ENCODE measurements at places on chromosomes 2 and 18.

GRCh38 chr18:45342166-45342565 lies 273.1 kb upstream of the SLC14A2 start:
- no peak for DNase-seq

GRCh38 chr18:29259838-29260237 lies 1082.9 kb upstream of the CDH2 start:
- no peak for DNase-seq

GRCh38 chr2:80393991-80394390 lies 89.4 kb upstream of the LRRTM1 start:
- DNase-seq: no peak

- DNase-seq: no peak
Measured at GRCh38 chr2:196214156-196214555, 42.8 kb upstream of the STK17B start.

GRCh38 chr2:152627351-152627957 lies 89.8 kb downstream of the PRPF40A start:
- no peak for DNase-seq

GRCh38 chr2:96427917-96428316 lies 77.2 kb downstream of the NEURL3 start:
- DNase-seq: no peak

GRCh38 chr2:233458826-233459225 lies 104.5 kb downstream of the DGKD start:
- DNase-seq: no peak

- no peak for DNase-seq
Measured at GRCh38 chr2:105538840-105539239, 140.0 kb upstream of the FHL2 start.

DNA sequence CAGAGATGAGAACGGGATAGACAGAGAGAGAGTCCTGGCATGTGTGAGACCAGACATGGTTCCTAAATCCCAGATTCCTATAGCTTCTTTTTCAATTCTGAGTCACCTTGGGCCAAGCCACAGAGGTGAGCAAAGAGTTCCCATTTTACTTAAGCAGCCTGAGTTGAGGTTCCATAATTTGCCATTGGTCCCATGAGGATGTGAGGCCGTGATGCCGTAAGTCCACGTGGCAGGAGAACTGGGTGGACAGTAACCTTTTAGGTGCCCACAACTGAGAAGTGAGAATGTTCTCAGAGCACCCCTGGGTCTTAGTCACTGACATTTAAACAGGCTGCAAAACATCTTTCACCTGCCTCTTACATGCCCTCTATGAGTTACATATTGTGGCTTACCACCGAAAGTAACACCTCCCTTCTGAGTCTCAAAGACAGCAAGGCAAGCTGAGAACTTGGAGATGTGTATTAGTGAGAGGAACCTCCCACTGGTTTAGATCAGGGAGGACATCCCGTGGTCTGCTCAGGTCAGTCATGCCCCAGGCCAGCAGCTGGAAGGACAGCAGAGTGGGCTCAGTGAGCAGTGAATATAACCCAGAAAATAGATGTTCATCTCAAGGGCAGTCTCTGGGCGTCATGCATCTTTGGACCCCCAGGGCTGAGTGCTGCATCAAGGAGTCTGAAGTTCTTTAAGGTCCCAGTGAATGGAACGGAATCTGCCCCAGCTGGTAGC lies 127.9 kb upstream of the LGALSL start:
- no peak for DNase-seq

DNA sequence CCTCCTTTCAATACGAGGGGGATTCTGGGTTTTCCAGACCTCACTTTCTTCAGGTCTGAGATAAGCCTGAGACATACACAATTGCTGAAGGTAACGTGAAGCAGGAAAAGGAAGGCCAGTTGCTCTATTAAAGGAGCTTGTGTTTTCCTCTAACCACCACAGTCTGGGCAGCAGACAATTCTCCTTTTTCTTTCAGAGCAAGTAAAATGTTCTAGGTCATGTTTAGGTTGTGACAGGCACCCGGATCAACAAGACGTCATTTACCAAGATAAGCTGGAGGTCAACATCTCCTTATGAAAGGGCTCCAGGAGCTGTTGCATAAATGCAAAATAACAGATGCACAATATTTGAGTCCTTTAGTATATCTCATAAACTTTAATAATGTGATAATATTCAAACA lies 148.1 kb downstream of the SLC8A1 start:
- no peak for DNase-seq

- DNase-seq: no peak
Measured at GRCh38 chr2:20396356-20397000, 45.8 kb upstream of the PUM2 start.

- no peak for DNase-seq
Measured at GRCh38 chr2:65438137-65438899, 5.9 kb upstream of the SPRED2 start.

DNA sequence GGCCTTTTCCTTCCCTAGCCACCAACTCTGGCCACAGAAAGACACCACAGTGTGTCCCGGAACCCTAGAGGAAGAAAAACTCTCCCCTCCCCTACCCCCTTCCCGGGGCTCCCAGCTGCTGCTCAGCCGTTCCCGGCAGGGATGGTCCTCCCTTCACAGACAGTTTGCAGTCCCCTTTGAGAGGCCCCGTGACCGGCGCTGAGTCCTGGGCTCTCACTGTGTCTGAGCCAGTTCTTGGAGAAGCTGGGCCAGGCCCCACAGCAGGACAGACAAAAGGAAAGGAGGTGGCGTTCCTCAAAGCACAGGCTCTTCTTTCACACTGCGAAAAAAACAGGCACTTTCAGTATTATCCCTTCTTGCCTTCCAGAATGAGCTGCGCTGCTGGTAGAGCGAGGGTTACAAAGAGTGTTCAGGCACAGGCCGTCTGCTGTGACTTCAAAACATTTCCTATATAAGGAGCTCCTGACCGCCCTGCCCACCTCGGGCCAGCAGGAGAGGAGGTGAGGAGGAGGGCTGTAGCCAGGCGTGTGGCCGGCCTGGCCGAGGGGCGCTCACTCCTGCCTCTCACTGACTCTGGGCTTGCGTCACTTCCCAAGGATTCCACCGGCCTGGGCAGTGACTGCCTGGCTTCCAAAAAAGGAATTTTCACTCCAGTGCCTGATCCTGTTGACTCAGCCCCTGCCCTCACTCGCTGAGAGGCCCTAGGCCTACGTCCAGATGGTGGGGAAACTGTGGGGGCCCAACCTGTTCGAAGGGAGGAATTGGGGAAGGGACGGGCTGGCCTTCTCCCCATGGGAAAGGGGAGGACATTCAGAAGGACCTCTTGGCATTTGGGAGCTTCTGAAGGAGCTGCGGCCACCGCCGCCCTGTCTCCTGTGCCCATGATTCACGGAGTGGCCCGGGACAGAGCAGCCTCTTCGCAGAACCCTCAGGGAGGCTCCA lies 24.9 kb downstream of the CIDEA start:
- no peak for DNase-seq

DNA sequence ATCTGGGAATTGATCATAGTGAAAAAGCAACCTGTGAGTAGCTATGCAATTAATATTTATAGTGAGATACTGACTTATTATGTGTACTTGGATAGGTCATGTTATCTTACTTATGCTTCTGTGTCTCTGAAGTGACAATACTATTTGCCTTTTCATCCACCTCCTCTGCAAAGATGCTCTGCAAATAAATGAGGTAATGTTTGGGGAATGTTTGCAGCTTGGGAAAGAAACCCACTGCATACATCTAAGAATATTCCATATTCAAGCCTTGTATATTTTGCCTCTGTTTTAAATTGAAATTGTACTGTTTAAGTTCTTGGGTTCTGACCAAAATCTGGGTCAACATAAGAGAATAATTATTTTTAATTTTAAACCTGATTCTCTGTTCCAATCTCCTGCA lies 217.4 kb upstream of the DTNA start:
- no peak for DNase-seq

DNA sequence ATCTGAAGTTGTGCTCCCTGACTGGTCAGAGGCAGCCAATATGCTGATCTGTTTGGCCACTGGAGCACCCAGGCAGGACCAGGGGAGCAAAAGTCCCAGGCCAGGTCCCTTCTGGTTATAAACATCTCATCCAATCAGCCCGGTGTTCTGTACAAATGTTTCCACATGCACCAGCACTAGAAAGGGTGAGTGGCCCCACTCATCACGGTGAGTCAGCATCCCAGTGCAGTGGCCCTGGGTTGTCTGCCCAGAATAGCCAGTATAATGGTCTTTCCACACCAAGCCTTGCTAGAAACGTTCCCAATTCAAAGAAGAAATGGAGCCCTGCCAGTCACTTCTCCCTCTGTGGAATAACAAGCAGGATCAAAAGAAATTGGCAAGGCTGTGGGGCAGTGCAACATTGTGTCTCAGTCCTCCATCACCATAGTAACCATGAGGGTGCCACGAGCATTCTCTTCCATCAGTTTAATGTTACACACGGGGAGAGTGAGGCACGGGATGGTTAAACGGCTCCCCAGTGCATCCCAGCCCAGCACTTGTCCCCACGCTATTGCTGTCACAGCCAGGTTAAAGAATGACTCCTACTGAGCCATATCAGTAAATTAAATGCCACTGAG lies 174.9 kb downstream of the SEPTIN10 start:
- DNase-seq: no peak

DNA sequence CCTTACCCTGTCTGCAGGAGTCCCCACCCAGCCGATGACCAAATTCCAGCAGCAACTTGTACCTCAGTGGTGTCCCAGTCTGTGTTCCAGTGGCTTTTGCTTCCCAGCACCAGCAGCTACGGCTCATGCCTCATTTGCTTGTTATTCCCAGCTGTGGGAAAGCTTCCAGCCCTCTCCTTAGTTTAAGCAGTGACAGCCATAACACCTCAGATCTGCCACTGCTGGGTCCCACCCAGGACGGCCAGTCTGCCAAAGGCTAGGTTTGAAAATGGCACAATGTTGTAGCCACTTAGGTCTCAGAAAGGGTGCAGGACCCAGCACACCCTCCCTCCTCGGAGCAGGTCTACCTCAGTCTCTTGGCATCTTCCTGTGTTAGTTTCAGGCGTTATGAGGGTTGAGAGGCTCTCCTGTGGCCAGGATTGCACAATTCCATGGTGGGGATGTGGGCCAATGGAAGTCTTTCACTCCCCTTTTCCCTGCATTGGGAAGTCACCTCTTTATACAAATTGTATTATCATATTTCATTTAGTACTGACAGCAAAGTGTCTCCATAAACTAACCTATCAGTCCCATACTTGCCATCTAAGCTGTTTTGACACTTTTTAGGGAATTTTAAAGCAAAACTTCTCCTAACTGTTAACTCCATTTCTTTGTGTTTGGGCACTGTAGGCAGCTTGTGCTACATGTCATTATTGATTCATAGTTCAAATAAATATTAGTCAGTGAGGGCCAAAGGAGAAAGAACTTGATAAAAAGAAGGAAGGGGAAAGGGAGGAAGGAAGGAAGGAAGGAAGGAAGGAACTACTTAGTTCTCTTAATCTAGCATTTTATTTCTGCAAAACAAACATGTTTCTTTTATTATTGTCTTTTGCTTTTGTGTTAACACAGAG lies 62.9 kb upstream of the FAM110C start:
- DNase-seq: no peak

GRCh38 chr2:190343536-190344275 lies at the start of gene INPP1:
Gene INPP1, plus strand, starts transcription at chr2:190343589. Its CDS starts 16,514 bp downstream, at chr2:190360103.
- no peak for DNase-seq

DNA sequence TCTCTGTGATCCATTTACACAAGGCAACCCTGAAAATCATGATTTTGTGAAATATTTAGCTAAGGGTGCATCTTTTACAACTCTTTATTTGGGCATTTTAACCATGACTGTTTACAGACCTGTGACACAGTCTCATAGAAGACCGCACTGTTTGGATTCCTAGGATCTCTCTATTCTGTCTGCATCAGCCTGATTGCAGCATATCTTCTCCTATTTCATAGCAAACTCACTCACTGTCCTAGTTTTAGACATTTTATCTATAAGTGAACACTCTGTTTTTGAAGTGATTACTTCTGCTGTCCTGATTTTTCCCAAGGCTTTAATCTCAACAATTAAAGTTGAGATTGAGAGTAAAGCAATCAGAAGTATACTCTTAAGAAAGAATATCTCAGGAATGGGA lies 56.2 kb downstream of the CAVIN2 start:
- DNase-seq: no peak

DNA sequence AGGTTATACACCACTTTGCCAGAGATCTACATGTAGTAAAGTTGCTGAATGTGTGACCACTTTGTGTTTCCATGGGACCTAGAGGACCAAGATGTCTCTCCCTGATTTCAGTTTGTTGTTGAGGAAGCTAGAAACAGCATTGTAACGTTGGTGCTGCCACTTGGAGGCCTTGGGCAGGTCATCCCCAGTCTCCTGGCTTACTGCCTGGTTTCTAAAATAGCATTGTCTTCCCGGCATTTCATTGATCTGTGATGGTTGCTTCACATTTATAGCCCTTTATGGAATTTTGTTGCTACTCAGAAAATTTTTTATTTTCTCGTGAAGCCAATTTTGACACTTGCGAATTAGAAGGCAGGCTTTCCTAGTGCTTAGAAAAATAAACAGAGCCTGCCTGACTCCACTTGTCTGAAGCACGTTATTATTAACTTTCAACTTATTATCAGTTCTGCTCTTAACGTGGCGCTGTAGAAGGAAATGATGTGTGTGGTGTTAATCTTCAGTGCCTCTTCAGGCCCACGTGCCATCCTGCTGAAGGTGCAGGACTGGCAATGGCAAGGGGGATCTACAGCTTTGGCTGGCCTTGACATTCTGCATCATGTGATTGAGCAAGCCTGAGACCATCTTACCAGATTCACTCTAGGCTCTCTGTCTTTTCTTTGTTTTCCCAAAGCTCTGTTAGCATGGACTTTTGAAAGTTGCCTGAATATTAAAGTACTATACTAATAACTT lies 59.9 kb downstream of the INPP4A start:
- no peak for DNase-seq

GRCh38 chr2:49265471-49265870 lies 111.2 kb upstream of the FSHR start:
- DNase-seq: no peak

DNA sequence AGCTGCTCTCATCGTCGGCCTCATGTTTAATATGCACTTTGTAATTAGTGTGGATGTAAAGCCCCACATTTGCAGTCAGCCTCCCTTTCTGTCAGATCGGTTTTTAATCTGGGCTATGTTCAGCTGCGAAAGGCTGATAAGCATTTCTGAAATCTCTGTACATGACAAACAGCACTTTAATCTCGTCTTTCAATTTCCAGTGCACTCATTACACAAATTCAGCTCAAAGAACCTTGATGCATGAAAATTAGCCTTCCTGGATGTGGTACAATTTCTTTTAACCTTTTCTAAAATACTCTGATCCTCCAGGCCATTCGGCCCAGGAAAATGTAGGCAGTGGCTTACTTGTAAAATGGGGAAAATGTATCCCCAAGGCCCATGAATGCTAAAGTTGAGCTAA lies 265.1 kb downstream of the RND3 start:
- DNase-seq: no peak

- DNase-seq: no peak
Measured at GRCh38 chr2:8389431-8390108, 292.3 kb upstream of the ID2 start.
